Hematopoietic multipotent progenitor cell treated with erythropoietin and hydrocortisone succinate and interleukin-3 and kit ligand, for 6 days (in vitro differentiated cells): ENCODE measurements at places on chromosomes 5 and 9.

DNA sequence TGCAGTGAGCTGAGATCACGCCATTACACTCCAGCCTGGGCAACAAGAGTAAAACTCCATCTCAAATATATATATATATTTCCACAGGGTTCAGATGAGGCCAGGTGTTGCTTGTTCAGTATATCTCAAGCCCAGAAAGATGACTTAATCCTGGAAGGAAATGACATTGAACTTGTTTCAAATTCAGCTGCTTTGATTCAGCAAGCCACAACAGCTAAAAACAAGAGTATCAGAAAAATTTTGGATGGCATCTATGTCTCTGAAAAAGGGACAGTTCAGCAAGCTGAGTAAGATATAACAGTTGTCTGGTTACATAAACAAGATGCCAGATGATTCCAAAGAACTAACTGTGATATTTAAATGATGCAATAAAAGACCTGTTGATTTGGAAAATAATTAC is 352.0 kb downstream of the KCTD16 start:
- DNase-seq = no peak

- DNase-seq = peak; percentile 28
These were observed 84.0 kb downstream of the GNAQ start for GRCh38 chr9:77947651-77948050.

GRCh38 chr9:135479469-135480052 is at the start of gene PPP1R26:
TSS of gene PPP1R26 (plus strand) at chr9:135479782. CDS start at chr9:135484511, 4,729 bp downstream.
- peak; percentile 39 for DNase-seq

DNA sequence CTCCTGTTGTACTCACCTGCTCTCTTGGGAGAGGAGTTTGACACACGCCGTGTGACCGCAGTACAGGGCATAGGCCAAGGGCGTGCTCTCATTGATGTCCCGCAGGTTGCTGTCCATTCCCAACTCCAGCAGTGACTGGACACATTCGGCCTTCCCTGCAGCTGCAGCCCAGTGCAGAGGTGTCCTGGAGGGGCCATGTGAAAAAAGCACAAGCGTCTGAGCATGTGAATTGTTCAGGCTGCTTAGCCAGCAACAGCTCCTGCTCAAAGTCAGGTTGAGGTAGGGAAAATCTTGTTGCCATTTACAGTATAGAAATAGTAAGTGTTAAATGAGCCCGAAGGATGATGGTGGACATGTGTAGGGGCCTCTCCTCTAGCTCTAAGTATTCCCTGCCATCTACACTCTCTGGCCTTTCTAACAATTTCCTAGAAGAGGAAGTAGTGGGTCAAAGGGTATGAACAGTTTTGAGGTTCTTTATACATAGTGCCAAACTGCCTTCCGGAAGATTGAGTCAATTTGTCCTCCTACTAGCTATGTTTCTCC is 116.5 kb downstream of the ANKRD55 start:
- no peak for DNase-seq

GRCh38 chr9:93871286-93871685 is 83.9 kb downstream of the BARX1 start:
- DNase-seq = no peak

GRCh38 chr9:10793306-10793705 is 180.5 kb upstream of the PTPRD start:
- no peak for DNase-seq

DNA sequence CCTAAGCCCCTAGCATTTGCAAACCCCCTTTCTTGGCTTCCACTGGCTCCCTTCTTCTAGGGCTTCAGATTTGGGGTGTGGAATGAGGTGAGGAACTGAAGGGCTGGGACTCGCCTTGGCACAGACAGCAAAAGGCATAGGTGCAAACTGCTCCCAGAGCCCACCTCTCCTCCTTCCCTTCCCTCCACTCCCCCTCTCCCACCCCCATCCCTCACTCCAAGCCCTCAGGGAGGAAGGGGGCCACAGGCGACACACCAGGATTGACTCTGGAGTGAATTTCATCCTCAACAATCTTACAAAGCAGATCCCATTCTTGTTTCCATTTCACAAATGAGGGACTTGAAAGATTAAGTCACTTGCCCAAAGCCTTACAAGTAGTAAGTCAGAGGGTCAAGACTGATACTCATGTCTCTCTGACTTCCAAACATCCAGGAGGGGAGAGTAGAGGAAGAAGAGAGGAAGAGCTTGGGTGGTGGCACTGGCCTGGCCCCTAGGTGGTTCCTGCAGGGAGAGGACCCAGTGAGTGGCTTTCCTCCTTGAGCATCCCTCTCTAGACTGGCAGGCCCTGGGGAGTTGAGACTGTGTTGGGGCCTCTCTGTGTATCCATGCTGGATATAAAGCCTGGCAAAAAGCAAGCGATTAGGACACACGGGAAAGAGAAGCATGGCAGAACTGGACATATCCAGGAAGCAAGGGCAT is 193.1 kb downstream of the GABBR2 start:
- no peak for DNase-seq

- DNase-seq = no peak
These were observed 640.0 kb downstream of the RAB3C start for GRCh38 chr5:59222687-59223511.

GRCh38 chr5:171492781-171493180 is 73.3 kb downstream of the FGF18 start:
- DNase-seq = no peak

DNA sequence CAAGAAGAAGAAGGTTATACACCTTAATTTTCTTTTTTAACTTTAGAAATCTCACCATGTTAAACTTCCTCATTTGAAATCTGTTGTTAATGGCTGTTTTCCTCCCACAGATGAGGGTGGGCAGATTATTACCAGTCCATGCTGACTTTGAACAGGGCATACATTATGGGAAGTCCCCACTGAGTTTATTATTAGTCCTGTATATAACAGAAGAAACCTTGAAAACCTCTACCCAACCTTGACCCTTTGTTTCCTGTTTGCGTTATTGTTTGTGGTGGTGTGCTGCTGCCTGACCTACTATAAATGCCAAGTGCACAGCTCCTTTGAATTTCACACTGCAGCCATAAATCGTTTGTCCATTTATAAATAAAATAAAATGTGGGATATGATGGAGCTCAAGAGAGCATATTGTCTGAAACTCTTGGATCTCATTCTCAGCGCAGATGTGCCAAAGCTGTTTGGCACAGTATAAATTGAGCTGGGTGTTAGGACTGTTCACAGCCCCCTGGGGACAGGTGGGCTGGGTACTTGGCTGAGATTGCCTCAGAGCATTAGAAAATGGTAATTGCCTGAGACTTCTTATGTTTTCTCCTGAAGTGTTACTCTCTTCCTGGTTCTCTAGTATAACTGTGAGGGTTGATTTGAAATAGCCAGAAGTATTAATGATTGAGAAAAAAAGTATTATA is 139.6 kb downstream of the SPATA31D1 start:
- no peak for DNase-seq

DNA sequence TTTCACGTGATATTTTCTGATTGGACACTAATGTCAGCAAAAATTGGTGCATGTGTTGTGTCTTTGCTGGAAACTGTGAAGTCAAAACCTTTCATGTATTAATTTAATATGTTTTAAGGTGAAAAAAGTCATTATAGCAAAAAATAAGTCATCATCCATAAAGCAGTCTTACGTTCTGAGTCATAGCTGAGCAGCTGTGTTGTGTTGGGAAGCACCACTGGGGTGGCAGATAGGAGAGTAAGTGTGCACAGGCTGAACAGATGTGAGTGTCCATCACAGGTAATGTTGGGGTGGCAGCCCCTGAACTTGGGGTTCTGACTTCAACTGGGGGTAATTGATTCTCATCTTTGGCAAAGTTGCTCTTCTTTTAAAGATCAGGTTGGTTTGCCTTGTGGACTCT is 156.8 kb downstream of the NXNL2 start:
- no peak for DNase-seq

GRCh38 chr5:122999947-123000563 is 36.5 kb downstream of the PPIC start:
- DNase-seq = peak; percentile 73

- DNase-seq = no peak
These were observed 11.2 kb downstream of the ANKS6 start for GRCh38 chr9:98784831-98785806.

- no peak for DNase-seq
These were observed 6.4 kb downstream of the THBS4 start for GRCh38 chr5:80041527-80041926.

- DNase-seq = no peak
These were observed 80.2 kb upstream of the RUFY1 start for GRCh38 chr5:179470201-179470600.

DNA sequence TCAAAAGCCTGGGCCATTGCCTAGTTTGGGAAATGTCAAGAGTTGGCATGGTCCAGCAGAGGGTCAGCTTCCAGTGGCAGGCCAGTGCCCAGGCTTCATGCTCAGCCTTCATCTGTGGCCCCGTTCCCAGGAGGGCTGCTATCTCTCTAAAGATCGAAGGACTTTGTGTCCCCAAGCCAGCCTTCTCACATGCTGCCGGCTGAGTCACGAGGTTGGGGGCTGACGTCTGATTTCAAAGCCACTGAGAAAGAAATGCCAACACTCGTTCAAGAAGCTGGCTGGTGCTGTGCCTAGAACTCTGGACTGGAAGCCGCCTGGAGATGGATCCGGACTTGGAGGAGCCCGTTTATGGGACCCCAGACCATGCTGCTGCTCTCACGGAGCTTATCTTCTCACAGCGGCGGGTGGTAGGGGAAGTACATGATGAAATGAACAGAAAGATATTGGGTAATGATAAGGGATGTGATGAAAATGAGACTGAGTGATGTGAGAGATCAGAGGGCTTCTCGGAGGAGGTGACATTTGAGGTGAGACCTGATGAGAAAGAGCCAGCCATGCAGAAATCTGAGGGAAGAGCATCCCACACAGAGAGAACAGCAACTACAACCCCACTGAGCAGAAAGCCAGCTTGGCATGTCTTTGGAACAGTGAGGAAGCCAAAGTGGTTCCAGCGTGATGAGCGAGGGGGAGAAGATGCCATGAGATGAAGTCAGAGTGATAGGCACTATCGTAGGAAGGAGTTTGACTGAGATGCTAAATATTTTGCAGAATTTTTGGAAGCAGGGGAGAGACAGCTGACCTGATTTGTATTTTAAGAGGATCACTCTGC is 54.9 kb upstream of the BOD1 start:
- DNase-seq = peak; percentile 48

DNA sequence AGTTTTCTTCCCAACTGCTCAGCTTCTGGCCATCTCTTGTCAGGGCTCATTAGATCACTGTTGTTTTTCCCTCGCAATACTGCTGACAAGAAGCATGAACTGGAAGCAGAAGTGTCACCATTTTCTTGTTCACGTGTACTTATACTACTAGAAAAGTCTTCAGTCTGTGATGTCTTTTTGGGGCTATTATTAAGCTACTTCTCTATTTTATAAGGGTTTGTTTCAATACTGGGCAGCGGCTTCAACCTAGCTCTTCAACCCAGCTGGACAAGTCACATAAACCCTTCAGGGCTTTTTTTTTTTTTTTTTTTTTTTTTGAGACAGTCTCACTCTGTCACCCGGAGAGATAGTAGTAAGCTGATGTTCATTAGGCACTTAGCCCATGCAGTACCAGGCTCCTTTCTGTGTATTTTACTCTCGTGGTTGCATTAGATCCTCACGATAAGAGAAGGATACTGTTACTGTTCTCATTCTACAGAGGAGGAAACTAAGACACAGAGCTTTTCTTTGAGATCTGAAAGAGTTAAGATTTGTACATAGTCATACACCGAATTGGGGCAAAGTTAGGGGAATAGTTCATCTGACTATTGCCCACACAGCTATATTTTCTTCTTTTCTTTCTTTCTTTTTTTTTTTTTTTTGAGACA is 20.5 kb downstream of the RAPGEF1 start:
- DNase-seq = no peak

- no peak for DNase-seq
These were observed 110.3 kb upstream of the TARS1 start for GRCh38 chr5:33330426-33330825.

DNA sequence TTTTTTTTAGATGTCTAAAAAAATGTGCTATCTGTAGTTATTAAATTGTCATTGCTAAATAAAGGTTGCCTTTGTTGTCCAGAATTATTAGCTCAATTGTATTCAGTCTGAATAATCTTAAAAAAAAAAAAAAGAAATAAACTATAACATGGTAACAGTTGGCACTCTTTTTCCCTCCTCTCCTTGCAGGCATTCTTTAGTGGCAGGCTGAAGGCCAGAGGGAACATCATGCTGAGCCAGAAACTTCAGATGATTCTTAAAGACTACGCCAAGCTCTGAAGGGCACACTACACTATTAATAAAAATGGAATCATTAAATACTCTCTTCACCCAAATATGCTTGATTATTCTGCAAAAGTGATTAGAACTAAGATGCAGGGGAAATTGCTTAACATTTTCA is 87.6 kb upstream of the FAM170A start:
- DNase-seq = no peak

GRCh38 chr5:74122979-74123590 is 497.1 kb downstream of the ARHGEF28 start:
- no peak for DNase-seq

DNA sequence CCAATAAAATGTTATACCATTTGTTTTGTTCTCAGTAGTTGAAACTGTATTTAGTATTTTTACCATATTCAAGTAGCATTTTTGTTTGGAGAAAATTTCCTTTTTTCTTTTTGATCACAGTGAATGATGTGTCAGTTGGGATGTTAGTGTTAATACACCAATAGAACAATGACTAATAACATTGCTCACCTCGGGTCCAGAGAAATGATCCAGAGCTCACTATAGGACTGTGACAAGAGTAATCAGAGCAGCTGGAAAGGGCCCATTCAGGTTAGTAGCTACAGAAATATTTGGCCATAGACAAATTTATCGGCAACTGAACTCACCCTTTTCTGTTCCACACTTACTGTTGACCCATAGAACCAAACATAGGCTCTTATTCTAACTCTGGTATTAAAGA is 989.2 kb downstream of the TLE4 start:
- no peak for DNase-seq

DNA sequence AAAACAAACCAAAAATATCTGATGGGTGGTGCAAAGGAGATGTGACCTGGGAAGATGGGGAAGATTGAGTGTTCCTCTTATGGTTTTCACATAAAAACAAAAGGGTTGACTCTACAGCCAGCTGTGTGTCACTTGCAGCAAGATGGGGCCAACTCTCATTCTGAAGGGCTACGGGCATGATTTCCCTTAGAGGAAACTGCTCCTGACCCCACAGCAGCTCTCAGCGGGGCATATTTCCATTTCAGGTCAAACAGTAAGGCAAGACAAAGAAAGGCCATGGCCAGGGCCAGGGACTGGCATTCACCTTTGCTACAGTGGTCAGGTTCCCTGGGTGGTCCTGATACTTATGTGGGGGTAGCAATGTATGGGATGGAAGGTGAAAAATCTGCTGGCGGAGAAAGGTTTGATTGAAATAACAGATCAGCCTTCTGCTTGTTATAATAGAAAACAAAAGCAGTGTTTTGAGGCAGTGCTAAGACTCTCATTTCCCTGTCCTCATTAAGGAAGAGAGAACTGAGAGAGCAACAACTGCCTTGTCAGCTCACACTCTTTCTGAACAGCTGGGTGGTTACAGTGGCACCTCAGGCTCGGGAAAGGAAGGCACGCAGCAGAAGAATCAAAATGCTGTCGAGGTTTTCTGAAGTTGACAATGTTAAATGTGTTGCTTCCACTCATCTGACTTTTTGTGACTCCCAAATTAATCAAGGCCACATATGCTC is 120.7 kb upstream of the PCA3 start:
- no peak for DNase-seq

GRCh38 chr9:38008168-38009034 is 60.6 kb downstream of the SHB start:
- peak; percentile 78 for DNase-seq
